A549 treated with CORT108297 at 1 μM for 4 hours (cell line): ENCODE measurements at places on chromosomes 6 and 20. TPM values are rescaled to one million over a fixed set of nuclear protein-coding genes. Genes with fewer than 3 reads are reported as not detected.

HLA-DQA2 gene
- total RNA-seq = not detected in 5 replicates

SDC4 gene
- 106 to 130 TPM (median 122 TPM) in 5 replicates for total RNA-seq

MUCL3 gene
- 0.02 to 0.06 TPM (median 0.05 TPM) in 5 replicates for total RNA-seq

TGM3 gene
- 0.03 TPM in 3 of 5 replicates, not detected in the others for total RNA-seq

MCHR2 gene
- not detected in 5 replicates for total RNA-seq

RIPOR2 gene
- total RNA-seq = 0.08 to 0.12 TPM (median 0.08 TPM) in 4 of 5 replicates, not detected in the other

CDKAL1 gene
- total RNA-seq = 3.1 to 4.0 TPM (median 3.2 TPM) in 5 replicates

RHAG gene
- 0.06 to 0.10 TPM (median 0.07 TPM) in 3 of 5 replicates, not detected in the others for total RNA-seq

DEFB124 gene
- total RNA-seq = not detected in 5 replicates

OPN5 gene
- total RNA-seq = not detected in 5 replicates

TGM6 gene
- not detected in 5 replicates for total RNA-seq

GLP1R gene
- not detected in 5 replicates for total RNA-seq

PCSK2 gene
- total RNA-seq = not detected in 5 replicates

OGFR gene
- 38.6 to 50.9 TPM (median 47.4 TPM) in 5 replicates for total RNA-seq

HEY2 gene
- total RNA-seq = 0.03 to 0.14 TPM (median 0.06 TPM) in 4 of 5 replicates, not detected in the other

CST4 gene
- total RNA-seq = not detected in 5 replicates

RBM12 gene
- 70.5 to 89.1 TPM (median 82.9 TPM) in 5 replicates for total RNA-seq

ADGRB3 gene
- not detected in 5 replicates for total RNA-seq

TREM1 gene
- 0.10 to 0.23 TPM (median 0.16 TPM) in 4 of 5 replicates, not detected in the other for total RNA-seq

NRSN1 gene
- total RNA-seq = not detected in 5 replicates

LHFPL5 gene
- total RNA-seq = 0.20 to 0.23 TPM in 2 of 5 replicates, not detected in the others

FILIP1 gene
- total RNA-seq = 0.18 to 0.53 TPM (median 0.32 TPM) in 5 replicates

NT5E gene
- total RNA-seq = 26.1 to 44.8 TPM (median 36.4 TPM) in 5 replicates

DOK5 gene
- total RNA-seq = 0.05 to 0.15 TPM (median 0.09 TPM) in 3 of 5 replicates, not detected in the others
